ENCODE measurements at places on chromosomes 7 and 10.

DNA sequence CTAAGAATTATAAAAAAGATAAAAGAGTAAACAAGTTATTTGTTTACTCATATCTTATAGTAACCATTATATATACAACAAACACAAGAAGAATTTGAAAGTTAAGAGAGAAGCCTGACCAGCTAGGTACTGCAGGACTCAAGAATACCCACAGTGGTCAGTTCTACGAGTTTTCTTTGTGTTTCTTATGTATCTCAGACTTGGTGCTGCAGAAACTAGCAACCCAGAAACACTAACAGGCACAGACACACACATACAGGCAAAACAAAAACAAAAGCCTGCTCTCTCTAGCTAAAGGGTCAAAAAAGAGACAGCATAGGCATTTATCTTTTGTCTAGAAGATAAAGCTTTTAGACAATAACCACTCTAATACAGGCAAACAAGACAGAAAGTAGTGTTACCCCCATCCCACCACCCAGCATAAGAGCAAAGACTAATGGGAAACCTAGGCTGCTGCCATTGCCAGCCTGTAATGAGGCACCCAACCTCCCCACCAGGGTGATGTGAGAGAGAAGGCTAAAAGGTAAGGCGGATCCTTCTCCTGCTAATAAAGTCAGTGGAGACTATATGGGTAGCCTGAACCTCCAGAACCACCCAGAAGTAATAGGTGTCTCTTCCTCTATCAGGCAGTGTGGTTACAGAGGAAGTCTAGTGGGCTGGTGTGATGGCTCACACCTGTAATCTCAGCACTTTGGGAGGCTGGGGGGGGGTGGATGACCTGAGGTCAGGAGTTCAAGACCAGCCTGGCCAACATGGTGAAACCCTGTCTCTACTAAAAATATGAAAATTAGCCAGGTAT, 113.9 kb downstream of the DNAJC1 start:
- DNase-seq = no peak

DNA sequence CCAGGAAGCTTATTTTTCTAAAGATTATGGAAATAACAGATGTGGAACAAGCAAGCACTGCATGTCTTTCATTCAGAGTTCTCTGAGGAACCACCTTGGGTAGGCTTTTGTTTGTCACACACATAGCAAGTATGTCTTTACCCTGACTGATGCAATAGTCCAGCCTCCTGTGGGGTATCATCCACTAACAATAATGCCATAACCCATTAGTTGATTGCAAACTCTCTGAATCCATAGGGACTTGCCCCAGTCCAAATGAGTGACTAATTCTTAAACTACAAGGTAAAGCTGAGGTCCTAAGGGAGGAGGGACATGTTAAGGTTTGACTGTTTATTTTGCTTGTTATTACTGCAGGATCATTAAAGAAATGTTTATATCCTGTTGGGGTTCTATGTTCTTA, 151.4 kb upstream of the PRPS1L1 start:
- no peak for DNase-seq

DNA sequence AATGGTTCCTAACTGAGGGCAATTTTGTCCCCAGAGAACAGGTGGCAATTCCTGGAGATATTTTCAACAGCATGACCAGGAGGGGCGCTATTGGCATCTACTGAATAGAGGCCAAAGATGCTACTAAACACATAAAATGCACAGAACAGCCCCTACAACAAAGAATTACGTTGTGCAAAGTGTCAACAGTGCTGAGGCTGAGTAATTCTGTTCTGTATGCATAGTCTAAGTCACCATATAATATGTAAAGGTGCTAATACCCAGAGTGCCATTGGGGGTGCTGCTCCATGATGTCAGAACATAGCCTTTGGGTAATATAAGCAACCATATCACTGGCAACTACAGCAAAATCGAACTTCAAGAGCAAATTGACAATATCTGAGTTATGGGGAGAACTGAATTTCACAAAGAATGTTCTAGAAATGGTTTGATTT, 213.3 kb upstream of the PHYHIPL start:
- no peak for DNase-seq

GRCh38 chr7:36719083-36719632, 5.1 kb downstream of the AOAH start:
- no peak for DNase-seq

- no peak for DNase-seq
Observed at GRCh38 chr7:118590107-118590506, 365.6 kb downstream of the ANKRD7 start.

GRCh38 chr10:61140765-61141392, 196.9 kb upstream of the RHOBTB1 start:
- no peak for DNase-seq

DNA sequence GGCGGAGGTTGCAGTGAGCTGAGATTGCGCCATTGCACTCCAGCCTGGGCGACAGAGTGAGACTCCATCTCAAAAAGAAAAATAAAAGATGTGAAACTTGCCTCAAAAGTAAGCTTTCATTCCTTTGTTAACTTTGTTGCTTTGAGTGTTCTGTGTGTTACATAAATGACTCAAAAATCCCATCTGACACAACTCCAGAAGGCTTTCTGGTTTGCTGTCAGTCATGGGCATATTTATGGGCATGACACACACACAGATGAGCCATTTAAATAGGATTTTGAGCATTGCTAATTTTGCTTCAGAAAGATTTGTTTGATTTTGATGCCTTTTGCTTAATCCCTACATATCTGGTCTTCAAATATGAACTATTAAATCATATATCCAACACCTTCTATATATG, 82.6 kb downstream of the CACNB2 start:
- no peak for DNase-seq

DNA sequence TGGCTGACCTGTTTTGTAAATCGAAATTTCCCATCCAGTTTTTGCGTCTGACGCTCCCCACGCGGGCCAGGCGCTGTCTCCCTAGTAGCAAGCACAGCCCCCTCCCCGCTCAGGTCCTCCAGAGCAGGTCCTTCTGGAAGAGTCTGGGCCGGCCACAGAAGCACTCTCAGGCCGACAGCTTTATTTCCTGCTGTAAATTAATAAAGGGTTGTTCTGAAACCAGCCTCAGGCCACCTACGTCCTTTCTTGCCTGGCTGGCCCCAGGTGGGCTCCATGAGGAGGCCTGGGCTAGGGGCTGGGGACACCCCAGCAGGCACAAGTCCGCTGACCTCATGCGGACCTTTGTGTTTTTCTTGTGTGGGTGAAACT, 35.2 kb downstream of the CAMK2B start:
- DNase-seq = no peak

GRCh38 chr7:31948029-31948428, 122.2 kb downstream of the PDE1C start:
- DNase-seq = no peak

GRCh38 chr7:155252444-155252887, 45.2 kb upstream of the INSIG1 start:
- DNase-seq = no peak

GRCh38 chr10:120406376-120406775, 50.7 kb upstream of the PLPP4 start:
- no peak for DNase-seq

GRCh38 chr7:29883462-29884398, 77.4 kb downstream of the WIPF3 start:
- peak; percentile 8 for DNase-seq

DNA sequence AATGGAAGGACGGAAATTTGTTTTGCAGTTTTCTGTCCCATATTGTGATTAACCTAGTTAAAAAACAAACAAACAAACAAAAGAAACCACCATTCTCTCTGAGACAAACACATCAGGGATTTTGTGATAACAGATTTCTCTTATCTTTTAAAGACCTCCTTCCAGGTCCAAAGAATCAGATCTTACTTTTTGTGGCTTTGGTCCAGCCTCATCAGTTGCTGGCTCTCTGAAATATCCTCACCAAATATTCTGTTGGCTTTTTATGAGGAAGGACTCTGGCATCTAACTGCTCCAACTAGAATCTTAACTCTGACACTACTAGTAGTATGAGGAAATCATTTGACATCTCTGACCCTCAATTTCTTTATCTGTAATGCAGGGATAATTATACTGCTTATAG, 4.8 kb downstream of the FAM204A start:
- no peak for DNase-seq

DNA sequence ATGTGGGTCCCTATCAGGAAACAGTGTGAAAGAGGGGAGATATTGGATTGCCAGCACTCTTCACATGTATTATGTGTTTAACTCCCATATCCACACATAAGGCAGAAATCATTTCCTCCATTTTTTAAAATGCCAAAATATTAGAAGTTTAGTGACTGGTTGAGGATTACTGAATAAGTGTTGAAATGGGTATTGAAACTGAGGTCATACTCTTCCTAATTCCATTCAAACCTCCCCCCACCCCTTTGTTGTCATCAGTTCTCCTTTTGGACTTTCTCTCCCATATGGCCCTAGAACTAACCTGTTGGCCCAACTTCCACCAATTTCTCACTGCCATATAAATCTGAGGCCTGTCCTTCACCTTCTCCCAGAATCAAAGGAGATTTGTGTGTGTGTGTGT, 81.6 kb downstream of the EVX1 start:
- DNase-seq = no peak

DNA sequence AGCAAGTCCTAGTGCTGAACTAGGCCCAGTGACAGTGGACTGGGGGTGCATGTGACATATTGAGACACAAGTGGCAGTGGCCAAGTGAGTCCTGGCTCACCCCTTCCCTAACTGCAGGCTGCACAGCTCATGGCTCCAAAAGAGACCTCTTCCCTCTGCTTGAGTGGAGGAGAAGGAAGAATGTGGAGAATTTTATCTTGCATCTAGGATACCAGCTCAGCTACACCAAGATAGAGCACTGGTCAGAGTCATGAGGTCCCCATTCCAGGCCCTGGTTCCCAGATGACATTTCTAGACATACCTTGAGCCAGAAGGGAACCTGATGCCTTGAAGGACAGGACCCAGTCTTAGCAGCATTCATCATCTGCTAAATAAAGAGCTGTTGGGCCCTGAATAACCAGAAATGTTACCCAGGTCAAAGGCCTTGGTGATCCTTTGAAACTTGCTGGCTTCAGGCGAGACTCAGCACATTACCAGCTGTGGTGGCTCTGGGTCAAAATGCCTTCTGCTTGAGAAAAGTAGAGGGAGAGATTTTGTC, 114.5 kb downstream of the CDC14C start:
- DNase-seq = no peak
